Urothelium cell line (cell line): ENCODE measurements at places on chromosomes 6 and 20.

GRCh38 chr20:19679900-19680495 is 78.1 kb upstream of the RIN2 start:
- no peak for DNase-seq

DNA sequence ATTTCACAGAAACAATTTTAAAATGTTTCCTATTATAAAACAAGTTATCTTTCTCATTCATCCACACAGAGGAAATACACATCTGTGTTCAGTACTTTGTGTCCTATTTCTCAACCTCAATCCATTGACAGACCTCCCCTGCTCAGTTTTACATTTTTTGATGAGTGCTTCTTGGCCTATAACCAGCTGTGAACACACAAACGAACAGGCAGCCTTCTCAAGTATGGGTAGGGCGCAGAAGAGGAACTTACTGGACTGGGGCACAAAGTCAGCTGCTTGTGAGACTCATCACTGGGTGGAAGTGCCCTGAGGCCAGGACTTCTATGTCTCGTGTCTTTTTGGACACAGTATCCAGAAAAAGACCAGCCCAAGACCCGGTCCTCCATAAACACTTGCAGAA is 2.8 kb downstream of the RPS6KA2 start:
- no peak for DNase-seq

- no peak for DNase-seq
Measured at GRCh38 chr6:119337252-119337651, 12.3 kb downstream of the MAN1A1 start.

DNA sequence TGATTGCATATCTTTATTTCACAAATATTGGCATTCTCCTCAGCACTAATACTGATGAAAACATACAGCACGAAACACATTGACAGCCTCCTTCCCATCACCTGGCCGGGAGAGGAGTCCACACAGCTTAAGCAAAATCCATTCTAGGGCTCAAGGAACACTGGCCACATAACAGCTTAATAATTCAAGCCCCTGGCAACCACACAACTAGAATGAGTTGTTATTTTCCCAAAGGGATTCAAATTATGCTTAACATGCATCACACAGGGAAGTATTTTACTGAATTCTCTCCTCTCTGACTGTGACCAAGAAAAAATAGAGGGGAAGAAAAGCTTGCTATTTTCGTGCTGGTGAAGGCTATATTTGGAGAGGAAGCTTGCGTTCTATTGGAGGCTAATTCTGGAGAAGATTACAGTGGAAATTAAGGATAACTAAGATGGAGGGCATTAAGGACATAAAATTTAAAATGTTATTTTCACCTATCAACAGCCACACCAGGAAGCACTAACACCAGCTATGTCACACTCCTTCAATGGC is 198.5 kb downstream of the ADGRG6 start:
- no peak for DNase-seq

GRCh38 chr6:127103482-127103881 is 15.0 kb upstream of the RSPO3 start:
- no peak for DNase-seq
